Stimulated activated CD4-positive, alpha-beta T cell treated with anti-CD3 and anti-CD28 coated beads, TNF-alpha, amount 100 ng/mL, for 1 hour (primary cell): ENCODE measurements at places on chromosomes 12 and 14.

DNA sequence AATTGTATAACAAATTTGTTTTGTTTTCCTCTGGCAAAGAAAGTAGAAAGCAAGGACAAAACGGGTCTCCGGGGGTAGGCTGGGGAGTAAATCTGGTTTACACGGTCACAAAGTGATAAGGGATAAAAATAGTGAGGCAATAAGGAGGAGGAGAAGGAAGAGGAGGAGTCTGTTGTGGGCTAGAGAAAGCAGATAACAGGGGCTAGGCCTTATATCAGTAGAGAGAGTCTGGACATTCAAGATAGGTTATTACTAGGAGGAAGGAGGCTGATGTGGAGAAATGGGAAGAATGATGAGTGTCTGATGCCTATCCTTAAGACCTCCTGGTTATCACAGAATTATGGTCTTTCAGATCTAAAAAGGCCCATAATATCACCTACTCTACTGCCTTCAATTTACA lies 83.2 kb upstream of the SSTR1 start:
- no peak for DNase-seq

GRCh38 chr14:20327005-20327869 lies 5.8 kb downstream of the CCNB1IP1 start:
- no peak for DNase-seq

GRCh38 chr14:81681541-81681940 lies 147.9 kb upstream of the SEL1L start:
- DNase-seq = no peak

DNA sequence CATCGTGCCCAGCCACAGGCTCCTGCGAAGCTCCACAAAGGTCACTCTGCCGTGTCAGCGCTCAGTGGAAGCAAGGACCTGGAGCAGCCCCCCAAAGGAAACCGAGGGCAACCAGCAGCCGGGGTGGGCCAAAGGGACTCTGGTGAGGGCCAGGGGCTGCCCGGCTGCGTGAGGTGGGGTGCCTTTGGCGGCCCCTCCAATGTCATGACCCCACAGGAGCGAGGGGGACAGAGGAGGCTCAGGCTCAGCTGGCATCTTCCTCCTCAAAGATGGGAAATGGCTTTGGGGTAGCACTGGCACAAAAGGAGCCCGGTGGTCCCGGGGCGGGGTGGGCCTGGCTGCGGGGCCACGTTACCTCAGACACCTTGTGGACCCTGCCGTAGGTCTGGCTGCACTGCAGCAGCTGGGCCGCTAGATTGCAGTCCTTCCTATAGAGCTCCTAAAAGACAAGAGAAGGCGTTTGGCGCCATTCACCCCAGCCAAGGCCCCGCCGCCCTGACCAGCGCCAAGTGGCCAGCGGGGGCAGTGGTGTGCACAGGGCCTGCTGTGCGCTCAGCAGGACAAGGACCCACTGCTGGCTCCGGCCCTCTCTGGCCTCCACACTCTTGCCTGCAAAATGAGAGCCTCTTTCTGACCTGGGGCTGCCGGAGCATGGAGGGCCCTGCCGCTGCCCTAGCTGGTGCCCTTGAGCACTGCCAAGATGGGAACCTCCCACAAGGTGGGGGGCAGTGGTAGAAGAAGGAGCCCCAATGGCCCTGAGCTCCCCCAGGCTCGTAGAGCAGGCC lies 46.9 kb downstream of the BEGAIN start:
- no peak for DNase-seq

DNA sequence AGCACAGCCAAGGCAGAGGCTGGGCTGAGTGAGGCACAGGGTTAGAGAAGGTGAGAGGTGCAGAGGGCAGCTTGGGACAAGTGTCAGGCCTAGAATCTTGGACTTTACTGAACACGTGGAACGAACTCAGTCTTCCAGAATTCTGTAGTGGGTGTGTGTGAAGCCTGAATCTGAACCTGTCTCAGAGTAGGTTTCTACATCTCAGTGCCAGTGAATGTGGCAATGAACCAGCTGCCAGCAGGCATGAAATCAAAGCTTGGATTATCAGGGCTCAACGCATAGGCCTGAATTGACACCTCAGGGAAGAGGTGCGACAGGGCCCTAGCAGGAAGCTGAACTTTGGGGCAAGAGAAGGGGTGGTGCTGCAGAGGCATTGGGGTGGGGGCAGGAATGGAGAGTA lies 104.6 kb downstream of the SAMD4A start:
- DNase-seq = no peak

DNA sequence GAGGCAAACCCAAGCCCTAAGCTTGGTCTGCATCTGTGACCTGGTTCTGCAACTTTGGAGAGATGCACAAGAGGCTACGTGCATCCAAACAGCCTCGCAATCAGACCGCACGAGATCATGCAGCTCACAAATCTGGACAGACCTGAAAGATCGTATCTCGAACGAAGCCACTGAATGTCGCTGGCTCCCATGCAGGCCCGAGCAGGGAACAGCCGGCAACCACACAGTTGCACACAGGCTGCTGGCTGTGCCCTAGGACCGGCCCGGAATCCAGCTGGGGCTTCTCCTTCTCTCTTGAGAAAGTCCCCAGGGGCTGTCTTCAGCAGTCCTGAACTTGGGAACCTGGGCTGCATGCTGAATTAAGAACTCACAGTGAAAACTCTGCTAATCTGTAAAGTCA lies 27.9 kb downstream of the WNT5B start:
- DNase-seq = no peak

DNA sequence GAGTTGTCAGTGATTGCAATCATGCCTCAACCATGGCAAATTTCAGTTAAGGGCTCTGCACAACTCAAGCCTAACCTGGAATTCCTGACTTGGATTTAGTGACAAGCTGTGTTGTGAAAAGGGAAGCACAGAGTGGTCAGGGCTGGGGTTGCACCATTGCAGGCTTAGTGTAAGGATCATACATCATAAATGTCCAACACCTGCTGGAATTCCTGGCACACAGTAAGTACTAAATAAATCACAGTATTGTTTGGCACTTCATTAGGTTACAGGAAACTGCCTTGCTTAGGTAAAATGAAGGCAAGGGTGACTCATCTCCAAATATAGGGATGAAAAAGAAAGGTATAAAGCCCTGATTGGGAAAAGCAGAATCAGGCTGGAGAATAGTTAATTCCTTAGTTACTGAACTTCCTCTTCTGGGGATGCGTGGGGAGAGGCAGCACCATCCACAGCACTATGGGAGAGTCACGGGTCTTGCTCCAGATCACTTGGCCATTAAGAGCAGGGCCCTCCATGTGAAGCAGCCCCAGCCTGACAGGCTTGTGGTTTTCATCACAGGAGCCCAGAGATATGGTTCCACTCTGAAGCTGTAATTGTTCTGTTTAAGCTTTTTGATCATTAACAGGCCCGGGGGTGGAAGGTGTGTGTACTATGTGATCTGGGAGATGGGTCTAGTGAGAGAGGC lies 39.7 kb downstream of the SLC8A3 start:
- no peak for DNase-seq

GRCh38 chr12:65948320-65949008 lies 124.2 kb downstream of the HMGA2 start:
- no peak for DNase-seq

DNA sequence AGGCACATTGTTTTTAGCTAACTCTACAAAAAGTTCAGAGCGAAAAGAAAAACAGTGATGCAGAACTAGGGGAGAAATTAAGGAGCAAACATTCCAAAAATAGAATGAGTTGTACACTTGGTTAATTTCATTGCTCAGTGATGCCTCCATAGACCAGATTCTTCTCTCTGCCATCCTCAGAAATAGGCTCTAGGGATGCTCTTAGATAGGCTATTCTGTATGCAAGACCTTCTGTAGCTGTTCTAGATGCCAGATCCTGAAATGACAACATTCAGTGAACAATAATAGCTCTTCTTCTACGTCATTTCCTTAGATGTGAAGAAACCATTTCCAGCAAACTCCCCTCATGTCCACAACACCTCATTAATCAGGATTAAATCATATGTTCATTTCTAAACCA lies 466.3 kb downstream of the DIO2 start:
- DNase-seq = no peak

DNA sequence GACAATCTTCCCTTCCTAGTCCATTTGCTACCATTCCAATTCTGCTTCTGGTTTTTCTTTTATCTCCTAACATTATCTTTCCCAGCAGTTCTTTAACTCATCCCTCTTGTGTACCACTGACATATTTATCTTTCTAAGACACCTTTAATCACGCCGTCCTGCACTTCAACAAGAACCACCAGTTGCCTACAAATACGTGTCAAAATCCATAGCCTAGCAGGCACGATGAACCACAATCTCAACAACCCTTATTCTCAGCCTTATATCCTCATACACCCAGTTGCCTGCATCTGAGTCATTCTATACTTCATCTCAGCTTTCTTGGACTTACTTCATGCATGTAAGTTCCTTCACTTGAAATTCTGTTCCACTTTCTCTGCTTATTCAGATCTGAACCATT lies 16.4 kb upstream of the ST8SIA1 start:
- no peak for DNase-seq
